ENCODE measurements at places on chromosomes 3 and 15.

- DNase-seq: no peak
Measured at GRCh38 chr3:138282836-138283235, 46.8 kb downstream of the NME9 start.

- peak; percentile 55 for DNase-seq
Measured at GRCh38 chr15:98647026-98647773, 1.1 kb upstream of the IGF1R start.

- DNase-seq: no peak
Measured at GRCh38 chr15:89828281-89829145, 13.9 kb upstream of the ANPEP start.

GRCh38 chr3:182683453-182683852, 109.9 kb upstream of the ATP11B start:
- peak; percentile 21 for DNase-seq

GRCh38 chr3:196219194-196219969, 3.0 kb downstream of the SLC51A start:
- DNase-seq: peak; percentile 54

GRCh38 chr15:47872869-47873432, 155.6 kb downstream of the SEMA6D start:
- DNase-seq: no peak

DNA sequence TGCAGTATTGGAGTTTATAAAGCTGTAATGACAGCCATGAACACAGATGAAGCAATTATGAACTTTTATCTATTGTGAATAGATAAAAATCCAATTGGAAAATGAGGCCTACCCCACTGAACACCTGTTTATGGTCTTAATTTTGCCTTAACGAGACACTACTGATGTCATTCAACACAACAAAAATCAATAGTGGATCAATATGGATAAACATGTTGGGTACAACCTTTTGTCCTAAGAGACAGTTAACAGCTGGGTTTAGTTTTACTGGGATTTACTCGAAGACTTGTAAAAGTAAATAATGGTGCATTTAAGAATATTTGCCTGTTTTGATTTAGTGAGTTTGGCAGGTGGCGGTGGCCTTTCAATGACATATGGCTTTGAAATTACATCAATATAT, 217.8 kb downstream of the NR1D2 start:
- no peak for DNase-seq

GRCh38 chr3:163364717-163365116, 1713.6 kb downstream of the SI start:
- no peak for DNase-seq

DNA sequence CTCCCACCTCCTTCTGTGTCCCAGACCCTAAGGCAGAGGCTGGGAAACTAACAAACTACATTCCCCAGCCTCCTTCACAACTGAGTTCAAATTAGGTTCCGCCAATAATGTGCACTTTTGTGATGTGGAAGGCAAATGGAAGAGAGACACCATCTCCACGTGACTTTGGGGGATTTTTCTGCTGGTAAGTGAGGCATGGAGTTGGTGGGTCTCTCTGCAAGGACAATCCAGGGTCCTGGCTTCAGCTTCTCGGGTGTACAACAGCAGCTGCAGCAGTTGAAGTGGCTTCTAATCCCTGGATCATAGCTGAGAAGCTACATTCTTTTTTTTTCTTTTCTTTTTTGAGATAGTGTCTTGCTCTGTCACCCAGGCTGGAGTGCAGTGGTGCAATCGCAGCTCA, 58.9 kb upstream of the GATA2 start:
- DNase-seq: no peak

DNA sequence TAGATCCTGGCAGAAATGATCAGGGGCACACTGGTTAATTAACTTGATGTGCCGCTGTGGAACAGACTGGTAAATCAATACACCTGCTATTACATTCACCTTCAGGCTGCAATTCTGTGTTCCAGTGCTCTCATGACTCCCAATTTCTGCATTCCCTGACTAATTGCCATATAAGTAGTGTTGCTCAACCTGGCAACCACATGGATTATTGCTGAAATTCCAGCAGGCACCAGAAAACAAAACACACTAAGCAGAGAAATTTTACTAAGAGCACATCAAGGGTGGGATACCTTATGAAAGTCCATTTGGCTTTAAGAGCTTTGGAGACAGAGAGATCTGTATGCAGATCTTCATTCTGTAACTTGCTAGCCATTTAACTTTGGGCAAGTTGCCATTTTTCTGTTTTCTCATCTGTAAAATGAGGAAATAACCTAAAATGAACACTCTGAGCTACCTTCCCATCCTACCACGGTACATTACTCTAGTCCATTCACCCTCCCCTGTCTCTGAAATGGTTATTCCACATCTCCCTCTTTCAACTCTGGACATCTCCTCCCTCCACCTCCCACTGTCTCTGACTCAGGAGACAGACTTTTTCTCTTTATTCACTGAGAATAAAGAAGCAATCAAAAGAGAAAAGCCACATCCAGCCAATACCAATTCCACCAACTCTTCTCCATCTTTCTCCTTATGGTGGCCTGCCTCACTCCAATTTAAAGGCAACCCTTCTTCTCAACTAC, 54.6 kb downstream of the STAC start:
- DNase-seq: no peak

- DNase-seq: no peak
Measured at GRCh38 chr3:187325632-187326031, 34.1 kb upstream of the MASP1 start.

DNA sequence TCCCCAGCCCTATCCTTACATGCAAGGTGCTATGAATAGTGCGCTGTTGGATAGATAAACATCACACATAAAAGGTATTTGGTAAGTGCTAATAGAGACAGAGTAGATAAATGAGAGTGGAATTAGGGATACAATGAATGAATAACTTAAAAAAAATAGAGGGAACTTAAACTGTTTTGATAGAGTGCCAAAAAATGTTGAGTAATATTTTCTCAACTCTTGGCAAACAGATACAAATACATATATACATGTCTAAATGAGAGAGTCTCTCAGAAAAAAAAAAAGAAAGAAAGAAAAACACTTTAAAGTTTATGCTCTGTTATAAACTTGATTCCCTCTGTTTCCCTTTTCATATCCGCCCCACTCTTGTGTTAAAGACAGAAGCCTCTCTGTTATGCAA, 667.4 kb downstream of the ROBO2 start:
- DNase-seq: no peak

DNA sequence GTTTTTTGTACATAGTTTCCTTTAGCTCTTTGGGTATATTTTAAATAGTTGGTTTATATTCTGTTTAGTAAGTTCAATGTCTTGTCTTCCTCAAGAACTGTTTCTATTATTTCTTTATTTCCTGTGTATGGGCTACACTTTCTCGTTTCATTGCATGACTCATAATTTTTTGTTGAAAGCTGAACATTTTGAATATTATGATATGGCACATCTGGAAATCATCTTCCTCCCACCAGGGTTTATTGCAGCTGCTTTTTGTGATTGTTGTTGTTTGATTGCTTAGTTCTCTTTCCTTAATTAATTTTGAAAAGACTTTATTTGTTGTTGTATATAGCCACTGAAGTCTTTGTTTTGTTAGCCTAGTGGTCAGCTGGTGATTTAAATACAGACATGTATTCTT, 43.8 kb downstream of the LSM3 start:
- DNase-seq: no peak

GRCh38 chr3:66144568-66145407, 76.0 kb upstream of the SLC25A26 start:
- no peak for DNase-seq

- DNase-seq: no peak
Measured at GRCh38 chr3:154795582-154795981, 284.5 kb upstream of the MME start.

- no peak for DNase-seq
Measured at GRCh38 chr15:57149196-57149595, 227.1 kb upstream of the CGNL1 start.

DNA sequence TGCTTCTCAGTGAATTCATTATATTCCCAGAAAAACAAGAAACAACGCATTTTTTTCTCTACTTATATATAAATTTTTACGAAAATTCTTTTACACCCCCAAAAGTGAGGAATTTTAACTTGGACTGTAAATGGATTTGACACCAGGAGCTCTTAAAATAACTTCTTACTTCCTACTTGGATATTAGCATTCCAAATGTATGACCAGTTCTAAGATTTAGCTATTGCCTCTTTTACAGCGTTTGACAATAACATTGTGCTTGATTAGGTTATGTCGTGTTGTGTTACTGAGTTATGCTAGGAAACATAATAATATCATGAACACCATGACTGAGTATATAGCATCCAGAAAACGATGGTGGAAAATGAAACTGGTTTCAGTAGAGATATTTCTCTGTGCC, 177.0 kb downstream of the CNTN6 start:
- no peak for DNase-seq

DNA sequence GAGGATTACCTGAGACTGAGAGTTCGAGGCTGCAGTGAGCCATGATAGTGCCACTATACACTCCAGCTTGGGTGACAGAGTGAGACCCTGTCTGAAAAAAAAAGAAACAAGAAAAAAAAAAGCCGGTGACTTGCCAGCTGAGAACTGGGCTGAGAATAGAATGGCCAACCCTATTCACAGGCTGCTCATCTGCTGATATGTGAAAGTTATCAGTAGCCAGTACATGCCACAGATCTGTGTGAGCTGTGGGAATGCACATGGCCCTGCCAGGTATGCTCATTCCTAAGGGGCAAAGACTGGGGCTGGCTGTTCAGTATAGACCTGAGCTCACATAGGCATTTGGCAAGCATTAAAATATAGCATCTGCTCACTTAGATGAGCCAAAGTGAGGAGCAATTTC, 30.9 kb downstream of the IL20RB start:
- no peak for DNase-seq

DNA sequence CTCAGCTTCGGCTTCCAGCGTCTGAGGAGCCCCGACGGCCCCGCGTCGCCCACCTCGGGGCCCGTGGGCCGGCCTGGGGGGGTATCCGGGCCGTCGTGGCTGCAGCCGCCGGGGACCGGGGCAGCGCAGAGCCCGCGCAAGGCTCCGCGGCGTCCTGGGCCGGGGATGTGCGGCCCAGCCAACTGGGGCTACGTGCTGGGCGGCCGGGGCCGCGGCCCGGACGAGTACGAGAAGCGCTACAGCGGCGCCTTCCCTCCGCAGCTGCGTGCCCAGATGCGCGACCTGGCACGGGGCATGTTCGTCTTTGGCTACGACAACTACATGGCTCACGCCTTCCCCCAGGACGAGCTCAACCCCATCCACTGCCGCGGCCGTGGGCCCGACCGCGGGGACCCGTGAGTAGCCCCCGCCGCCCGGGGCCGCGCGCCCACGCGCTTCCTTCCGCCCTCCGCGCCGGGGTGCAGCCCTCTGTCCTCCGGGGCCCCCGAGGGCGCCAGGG, 462 bp downstream of the EDEM1 start:
- DNase-seq: peak; percentile 32

DNA sequence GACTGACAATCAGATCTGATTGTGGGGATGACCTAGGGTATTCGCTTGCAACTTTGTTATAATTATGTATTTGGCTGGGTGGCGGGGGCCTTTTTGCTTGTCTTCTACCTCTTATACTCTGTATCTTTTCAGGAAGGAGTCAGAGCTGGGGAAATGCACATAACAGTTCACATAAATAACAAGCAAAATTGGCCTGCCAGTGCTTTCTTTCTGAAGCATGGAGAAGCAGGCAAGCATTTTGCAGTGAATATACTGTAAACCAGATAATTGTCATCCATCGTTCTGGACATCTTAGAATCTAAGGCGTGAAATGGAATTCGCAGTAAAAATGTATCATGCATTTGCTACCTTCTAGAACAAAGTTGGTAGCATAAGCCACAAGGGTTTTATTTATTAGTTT, 227.6 kb downstream of the CLSTN2 start:
- no peak for DNase-seq

DNA sequence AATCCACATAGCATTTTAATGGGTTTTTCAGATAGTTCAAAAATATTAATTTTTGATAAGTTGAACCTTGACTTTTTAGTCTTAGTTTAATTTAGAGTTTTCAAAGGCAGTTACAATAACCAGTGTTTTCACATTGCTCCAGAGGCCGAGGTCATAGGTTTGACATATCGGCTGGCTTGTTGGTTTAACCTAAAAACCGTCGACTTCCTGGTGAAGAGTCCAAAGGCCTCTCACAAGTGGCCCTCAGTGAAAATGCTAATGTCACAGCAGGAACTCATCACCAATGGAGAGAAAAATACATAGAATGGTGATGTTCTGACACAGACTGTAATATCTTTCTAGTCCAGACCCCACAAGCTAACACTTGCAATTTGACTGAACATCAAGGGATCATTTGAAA, 642.3 kb downstream of the PLOD2 start:
- DNase-seq: no peak

GRCh38 chr3:165158011-165158410, 38.2 kb downstream of the SLITRK3 start:
- DNase-seq: no peak

- no peak for DNase-seq
Measured at GRCh38 chr3:62073038-62073437, 300.3 kb downstream of the FEZF2 start.

GRCh38 chr15:77612958-77613601, 19.6 kb downstream of the LINGO1 start:
- DNase-seq: no peak

GRCh38 chr3:58251631-58252035, 14.0 kb downstream of the ABHD6 start:
- DNase-seq: no peak

DNA sequence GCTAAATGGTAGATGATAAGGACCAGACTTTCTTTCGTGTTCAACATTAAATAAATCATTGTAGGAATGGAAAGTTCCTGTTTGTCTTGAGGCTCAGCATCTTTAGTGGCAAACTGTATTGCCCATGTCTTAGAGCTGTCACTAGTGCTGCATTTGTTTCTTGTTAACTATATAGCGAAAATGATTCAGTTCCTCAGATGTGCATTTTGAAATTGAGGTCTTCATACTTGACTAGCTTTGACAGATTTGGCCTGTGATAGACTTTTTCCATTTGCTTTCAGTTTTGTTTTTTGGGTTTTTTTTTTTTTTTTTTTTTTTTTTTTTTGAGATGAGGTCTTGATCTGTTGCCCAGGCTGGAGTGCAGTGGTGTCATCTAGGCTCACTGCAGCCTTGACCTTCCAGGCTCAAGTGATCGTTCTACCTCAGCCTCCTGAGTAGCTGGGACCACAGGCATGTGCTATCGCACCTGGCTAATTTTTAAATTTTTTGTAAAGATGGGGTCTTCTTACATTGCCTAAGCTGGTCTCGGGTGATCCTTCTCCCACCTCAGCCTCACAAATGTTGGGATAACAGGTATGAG, 9.5 kb upstream of the RPLP1 start:
- no peak for DNase-seq

- no peak for DNase-seq
Measured at GRCh38 chr3:191401775-191402357, 59.1 kb upstream of the PYDC2 start.

GRCh38 chr15:100253640-100254039, 88.1 kb downstream of the ADAMTS17 start:
- no peak for DNase-seq

GRCh38 chr3:138408751-138409570, 25.5 kb upstream of the ESYT3 start:
- no peak for DNase-seq
